Activated CD4-positive, alpha-beta T cell treated with anti-CD3 and anti-CD28 coated beads, Interleukin-2, amount 50 U/mL, for 48 hours (primary cell): ENCODE measurements at places on chromosomes 2 and 18.

GRCh38 chr2:30721241-30721640 lies 86.0 kb downstream of the CAPN13 start:
- DNase-seq, result no peak

DNA sequence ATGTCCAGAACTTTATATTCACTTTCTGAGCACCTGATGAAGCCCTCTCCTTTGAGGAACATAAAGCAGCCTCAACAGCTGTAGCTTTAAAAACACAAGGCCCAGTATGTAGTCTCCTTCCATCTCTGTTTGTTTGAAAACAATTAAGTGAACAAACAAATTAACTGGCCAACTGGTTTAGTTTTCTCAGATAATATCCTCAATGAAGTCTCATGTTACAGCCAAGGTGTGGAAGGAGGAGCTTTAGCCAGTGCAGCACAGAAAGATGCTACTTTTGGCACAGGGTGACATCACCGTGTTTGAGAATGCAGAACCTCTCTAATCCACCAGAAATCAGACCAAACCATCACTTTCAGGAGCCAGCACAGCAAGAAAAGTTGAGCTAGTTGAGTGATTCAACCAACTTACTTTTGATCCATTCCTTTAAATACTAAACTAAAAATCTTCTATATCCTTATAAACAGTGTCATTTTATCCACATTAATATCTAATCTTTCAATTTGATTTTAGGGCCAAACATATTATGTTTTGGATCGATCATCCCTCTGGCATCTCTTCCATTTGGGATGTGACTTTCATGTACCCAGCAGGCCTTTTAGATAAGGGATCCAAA lies 488.7 kb downstream of the ARHGAP15 start:
- DNase-seq, result no peak

- DNase-seq, result no peak
Measured at GRCh38 chr2:237482485-237482884, 4.6 kb upstream of the MLPH start.

- DNase-seq, result no peak
Measured at GRCh38 chr18:24432618-24433017, 6.1 kb downstream of the IMPACT start.

- no peak for DNase-seq
Measured at GRCh38 chr2:50719837-50720696, 311.9 kb downstream of the NRXN1 start.

DNA sequence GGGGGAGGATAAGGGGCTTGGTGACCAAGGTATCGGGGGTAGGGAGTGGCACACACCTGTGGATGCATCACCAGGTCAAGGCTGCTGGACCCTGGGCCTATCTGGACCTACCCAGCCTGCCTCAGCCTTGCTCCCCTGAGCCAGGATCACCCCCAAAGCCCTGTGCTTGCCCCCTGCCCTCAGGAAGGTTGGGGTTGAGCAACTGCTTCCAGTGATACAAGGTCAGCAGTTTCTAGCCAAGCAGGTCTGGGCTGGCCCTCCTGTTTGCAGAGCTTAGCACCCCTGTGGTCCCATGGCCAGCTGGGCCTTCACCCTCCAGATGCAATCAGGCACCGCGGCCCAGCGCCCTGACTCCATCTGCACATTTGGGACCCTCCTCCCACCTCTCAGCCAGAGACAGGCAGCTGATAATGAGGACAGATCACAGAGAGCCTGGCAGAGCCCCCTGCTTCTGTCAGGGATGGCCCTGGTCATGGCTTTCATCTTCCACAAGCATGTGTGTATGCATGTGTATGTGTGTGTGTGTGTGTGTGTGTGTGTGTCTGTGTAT lies 154.6 kb downstream of the TFCP2L1 start:
- no peak for DNase-seq

- DNase-seq, result no peak
Measured at GRCh38 chr18:49907346-49907929, 94.1 kb upstream of the ACAA2 start.
